ENCODE measurements at places on chromosomes 3 and 15.
A peak's percentile ranks its signal among the peaks of the same experiment; 100 is the strongest.

GRCh38 chr15:73030122-73030679 is 22.1 kb upstream of the NEO1 start:
- no peak for DNase-seq

- no peak for DNase-seq
Measured at GRCh38 chr3:61913701-61914100, 352.3 kb downstream of the PTPRG start.

- DNase-seq: no peak
Measured at GRCh38 chr15:59186501-59186900, 20.1 kb upstream of the LDHAL6B start.

- DNase-seq: no peak
Measured at GRCh38 chr15:79031201-79031600, 59.4 kb downstream of the RASGRF1 start.

GRCh38 chr3:21508246-21508645 is 242.8 kb downstream of the ZNF385D start:
- DNase-seq: no peak

GRCh38 chr3:150936693-150937092 is 31.5 kb upstream of the MINDY4B start:
- no peak for DNase-seq

DNA sequence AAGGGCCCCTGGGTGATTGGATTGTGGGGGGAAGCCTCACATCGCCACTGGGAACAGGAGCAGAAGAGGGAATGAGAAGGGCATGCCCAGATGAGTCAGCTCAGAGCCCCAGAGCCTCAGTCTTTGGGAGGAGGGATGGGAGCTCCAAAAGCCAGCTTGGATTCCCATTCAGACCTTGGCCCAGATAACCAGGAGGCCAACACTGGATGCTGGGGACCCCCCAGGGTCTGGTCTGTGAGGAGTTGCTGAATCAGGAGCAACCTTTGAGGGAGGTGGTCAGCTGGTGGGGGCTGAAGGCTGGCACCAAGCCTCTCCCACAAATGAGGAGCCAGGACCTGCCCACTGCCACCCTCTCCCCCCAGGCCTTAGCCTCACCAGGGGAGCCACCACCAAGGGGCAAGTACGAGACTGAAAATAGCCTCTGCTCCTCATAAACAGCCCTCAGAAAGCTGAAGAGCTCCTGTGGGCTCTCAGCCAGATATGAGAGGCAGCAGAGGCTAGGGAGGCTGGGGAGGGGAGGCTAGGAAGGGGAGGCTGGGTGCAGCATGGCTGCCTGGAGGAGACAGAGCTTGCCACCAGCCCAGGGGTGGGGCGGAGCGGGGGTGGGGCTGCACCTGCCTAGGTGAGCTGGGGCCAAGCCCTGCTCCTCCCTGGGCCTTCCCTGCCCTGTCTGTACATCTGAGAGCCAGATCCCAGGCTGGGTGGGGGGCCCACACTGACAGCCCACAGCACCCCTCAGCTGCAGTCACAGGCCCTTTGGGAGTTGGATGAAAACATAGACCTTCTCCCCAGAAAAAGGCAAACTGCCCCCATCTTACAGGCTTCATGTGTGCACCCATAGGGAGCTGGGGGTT is 99.8 kb downstream of the SEC22A start:
- DNase-seq: no peak

DNA sequence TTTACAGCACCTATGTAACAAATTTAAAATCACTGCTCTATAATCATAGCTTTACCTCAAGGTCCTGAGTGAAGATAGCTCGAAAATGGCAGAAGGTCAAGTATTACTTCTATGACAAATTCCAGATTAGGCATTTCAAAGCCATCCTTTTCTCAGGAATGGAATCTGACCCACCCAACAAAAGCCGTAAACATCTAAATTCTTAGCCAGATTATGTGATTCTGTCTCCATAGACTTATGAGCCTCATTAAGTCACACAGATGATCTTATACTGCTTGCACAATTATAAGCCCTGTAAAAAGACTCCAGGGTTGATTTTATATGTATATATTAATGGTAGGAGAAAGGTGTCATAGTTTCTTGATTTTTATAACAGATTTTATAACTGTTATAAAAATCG is 56.9 kb downstream of the CEP152 start:
- no peak for DNase-seq

DNA sequence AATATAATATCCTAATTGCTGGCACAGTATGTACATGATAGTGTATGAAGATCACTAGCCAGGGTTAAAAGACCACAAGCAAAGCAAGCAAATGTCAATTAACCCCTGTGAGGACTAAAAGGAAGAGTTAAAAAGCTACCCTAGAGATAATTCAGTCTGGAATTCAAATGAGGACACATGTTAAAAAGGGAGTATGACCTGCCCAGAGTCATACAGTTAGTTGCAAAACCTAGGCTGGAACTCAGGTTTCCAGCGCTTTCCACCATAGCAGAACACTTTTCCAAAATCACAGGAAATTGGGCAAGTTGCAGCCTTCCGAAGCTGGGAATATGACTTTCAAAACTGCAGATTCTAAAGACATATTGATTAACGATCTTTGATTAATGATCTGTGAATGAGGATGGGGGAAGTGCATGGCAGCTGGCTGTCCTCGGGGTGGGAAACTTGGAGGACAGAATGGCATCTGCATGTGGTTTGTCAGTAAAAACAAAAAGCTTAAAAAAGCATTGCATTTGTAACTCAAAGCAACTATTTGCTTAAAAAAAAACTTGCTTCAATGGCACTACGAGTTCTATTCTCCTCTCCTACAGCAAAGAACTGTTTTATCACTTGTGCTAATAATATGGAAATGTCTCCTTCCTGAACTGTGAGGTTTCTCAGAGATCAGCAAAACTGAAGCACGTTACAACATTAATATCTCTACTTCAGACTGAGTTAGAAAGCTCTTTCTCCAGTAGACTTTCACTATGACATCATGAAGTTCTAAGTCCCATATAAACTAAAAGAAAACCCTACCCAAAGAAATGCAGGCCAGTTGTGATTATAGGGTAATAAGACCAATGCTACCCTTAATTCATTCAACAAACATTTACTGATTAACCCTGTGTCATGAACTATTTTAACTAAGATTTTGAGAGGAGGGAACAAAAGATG is 46.2 kb downstream of the IGSF11 start:
- DNase-seq: no peak

GRCh38 chr3:144859161-144859560 is 887.5 kb downstream of the DIPK2A start:
- DNase-seq: no peak

- DNase-seq: no peak
Measured at GRCh38 chr3:84963137-84963536, 4.3 kb downstream of the CADM2 start.

GRCh38 chr15:56992725-56993124 is 74.3 kb downstream of the TCF12 start:
- peak; percentile 61 for DNase-seq

- no peak for DNase-seq
Measured at GRCh38 chr3:114855839-114856238, 291.2 kb downstream of the ZBTB20 start.

DNA sequence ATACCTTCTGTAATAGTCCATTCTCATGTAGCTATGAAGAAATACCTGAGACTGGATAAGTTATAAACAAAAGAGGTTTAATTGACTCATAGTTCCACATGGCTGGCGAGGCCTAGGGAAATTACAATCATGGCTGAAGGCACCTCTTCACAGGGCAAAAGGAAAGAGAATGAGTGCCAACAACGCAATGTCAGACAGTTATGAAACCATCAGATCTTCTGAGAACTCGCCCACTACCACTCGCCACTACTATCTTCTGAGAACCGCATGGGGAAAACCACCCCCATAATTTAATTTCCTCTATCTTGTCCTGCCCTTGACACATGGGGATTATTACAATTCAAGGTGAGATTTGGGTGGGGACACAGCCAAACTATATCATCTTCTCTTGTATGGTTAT is 406.8 kb upstream of the CBLB start:
- no peak for DNase-seq

DNA sequence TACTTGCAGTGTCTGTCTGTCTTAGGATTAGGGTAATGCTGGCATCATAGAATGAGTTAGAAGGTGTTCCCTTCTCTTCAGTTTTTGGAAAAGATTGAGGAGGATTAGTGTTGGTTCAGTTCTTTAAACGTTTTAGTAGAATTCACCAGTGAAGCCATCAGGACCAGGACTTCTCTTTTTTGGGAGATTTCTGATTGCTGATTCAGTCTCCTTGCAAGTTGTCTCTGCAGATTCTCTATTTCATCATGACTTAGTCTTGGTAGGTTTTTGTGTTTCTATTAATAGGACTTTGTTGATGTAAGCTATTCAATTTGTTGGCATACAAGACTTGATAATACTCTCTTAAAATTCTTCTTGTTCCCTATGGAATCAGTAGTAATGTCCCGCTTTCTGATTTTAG is 48.9 kb downstream of the STT3B start:
- peak; percentile 65 for DNase-seq

DNA sequence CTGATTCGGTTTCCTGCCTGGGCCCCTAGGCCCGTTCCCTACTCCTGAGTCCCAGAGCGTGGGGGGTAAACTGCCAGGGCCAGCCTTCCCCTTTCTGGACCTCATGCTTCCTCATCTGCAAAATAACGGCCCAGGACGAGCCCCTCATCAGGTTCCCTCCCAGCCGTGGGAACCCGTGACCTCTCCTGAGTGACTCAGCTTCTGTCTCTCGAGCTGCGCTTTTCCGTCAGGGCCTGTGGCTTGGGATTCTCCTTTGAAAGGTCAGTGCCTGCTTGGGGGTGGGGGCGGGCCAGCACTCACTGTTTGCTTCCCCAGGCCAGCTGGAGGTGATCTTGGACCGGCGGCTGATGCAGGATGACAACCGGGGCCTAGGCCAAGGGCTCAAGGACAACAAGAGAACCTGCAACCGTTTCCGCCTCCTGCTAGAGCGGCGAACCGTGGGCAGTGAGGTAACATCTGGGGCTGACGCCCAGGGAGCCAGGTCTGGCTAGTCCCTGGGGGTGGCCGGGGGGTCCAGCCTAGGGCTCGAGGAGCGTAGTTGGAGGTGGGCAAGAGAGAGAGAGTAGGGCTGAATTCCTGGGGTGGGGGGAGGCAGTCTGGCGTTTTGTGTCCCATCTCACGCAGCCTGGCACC is 12.8 kb downstream of the MAN2A2 start:
- peak; percentile 97 for DNase-seq

GRCh38 chr3:46948830-46949671 is 27.5 kb downstream of the CCDC12 start:
- DNase-seq: peak; percentile 90

GRCh38 chr3:134839422-134839821 is 44.4 kb downstream of the EPHB1 start:
- DNase-seq: no peak

- no peak for DNase-seq
Measured at GRCh38 chr3:184359610-184360009, 1.8 kb downstream of the CLCN2 start.

DNA sequence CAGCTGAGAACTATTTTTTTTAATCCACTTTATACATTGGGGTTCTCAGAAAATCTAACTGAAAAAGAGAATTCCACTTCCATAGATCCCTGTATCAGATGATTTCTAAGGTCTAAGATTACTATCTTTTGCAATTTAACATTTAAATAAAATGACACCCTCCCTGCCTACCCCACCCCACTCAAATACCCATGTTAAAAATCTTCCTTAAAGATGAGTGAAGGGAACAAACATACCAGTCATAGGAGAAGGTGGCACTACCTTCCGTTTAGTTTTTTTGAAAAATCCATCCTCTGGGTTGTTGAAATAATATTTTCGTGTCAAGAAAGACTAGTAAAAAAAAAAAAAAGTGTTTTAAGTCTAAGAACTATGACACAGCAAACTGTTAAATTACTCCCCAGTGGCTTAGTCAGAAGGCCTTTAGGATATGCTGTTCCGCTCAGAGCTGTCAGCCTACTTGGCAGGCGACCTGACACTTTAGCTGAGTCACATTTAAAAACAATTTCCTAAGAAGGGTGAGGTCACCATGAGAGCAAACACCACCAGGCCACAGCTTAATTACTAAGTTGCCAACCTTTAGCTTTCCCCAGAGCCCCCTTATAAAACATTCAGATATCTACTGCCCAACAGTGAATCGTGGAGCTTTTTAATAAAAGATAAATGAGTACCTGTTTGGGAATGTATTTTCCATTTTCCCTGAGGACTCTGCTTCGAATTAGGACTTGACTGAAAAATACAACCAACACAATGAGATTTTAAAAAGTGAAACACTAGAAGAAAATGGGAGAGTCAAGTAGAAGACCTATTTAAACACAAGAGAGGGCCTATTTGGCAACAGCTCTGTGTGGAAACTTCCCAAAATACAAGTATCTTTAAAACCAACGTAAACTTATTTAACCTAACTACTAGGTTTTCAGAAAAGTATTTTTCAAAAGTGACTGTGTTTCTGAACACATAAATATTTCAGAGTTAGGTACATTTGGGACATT is 9.6 kb downstream of the EMC3 start:
- DNase-seq: peak; percentile 89

- no peak for DNase-seq
Measured at GRCh38 chr3:139312416-139312815, 31.4 kb upstream of the MRPS22 start.

GRCh38 chr3:175222356-175222755 is 363.2 kb downstream of the NAALADL2 start:
- DNase-seq: no peak

GRCh38 chr3:43346978-43347749 is 60.8 kb downstream of the SNRK start:
- no peak for DNase-seq

GRCh38 chr15:81323559-81323943 is 390 bp downstream of the STARD5 start:
- no peak for DNase-seq

DNA sequence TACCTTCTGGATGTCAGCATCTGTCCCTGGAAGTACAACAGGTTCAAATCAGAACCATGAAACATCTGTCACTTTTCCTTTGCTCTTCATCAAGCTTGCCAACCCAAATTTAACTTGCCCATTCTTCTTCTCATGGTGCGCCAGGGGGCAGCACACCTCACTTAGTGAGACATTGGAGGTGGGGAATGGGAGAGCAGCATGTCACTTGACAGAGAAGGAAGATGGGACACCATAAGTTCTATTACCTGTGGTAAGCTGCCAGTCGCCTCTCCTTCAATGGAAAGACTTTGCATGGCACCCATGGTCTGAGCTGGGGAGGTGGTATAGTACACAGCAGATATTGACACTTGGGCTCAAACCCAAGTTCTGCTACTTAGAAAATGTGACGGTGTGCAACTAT is 2.9 kb downstream of the SCN5A start:
- no peak for DNase-seq

GRCh38 chr3:133973249-133973980 is 56.3 kb downstream of the SLCO2A1 start:
- DNase-seq: no peak

GRCh38 chr3:150005243-150006112 is 34.8 kb upstream of the PFN2 start:
- DNase-seq: peak; percentile 87

GRCh38 chr3:185087419-185087818 is 65.4 kb downstream of the C3orf70 start:
- DNase-seq: no peak

DNA sequence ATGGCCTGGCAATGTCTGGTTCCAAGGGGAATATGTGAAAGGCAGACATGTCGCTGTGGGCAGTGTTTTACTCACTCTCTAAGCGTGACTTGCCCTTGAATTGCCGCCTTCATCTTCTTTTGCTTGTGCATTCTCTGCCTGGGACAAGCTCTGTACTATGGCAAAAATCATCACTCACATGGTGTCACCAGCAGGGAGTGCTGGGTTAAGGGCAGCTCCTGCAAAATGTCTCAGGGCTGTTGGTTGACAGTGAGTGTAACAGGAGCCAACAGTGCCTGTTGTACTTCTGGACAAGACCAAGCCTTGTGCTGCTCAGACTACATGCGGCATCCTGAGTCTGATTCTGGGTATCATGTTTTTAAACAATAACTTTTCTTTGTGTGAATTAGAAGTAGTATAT is 45.3 kb upstream of the KY start:
- no peak for DNase-seq

All from inflammatory macrophage treated with lipopolysaccharide for 1 hour (primary cell).